PC-3 (cell line): ENCODE measurements at places on chromosomes 11 and 22. TPM values are rescaled to one million over a fixed set of nuclear protein-coding genes. Genes with fewer than 3 reads are reported as not detected.

- peaks cover 3% of the 10 kb centered on the region; the same call in 1 of the 2 replicates for H3K4me1 ChIP-seq
- no peak overlapping the region for H3K27ac ChIP-seq
- DNase-seq = peak; percentile 64
- H3K27me3 ChIP-seq = 0 out of 2 replicates have a peak, but pooled peaks cover 3% of the 10 kb centered on the region
These were observed 32.2 kb downstream of the ART5 start for GRCh38 chr11:3609416-3610265.

The ZBTB44 gene
- total RNA-seq = 27.5 and 28.9 TPM in 2 replicates

GRCh38 chr11:67272327-67273259 lies 6.3 kb downstream of the GRK2 start:
- H3K27ac ChIP-seq = no peak overlapping the region
- H3K27me3 ChIP-seq = no peaks in the 10 kb centered on the region
- no peak overlapping the region for H3K4me3 ChIP-seq
- H3K36me3 ChIP-seq = peaks cover 17% of the 10 kb centered on the region; the same call in 1 of the 2 replicates
- DNase-seq = no peak

The GTSE1 gene
- total RNA-seq = 20.6 and 26.4 TPM in 2 replicates

- peak; percentile 68 for DNase-seq
- peaks cover 3% of the 10 kb centered on the region; the same call in 1 of the 2 replicates for H3K36me3 ChIP-seq
- peaks cover under 1% of the 10 kb centered on the region; the same call in 1 of the 2 replicates for H3K4me1 ChIP-seq
- no peak overlapping the region for H3K27ac ChIP-seq
- no peak overlapping the region for H3K4me3 ChIP-seq
These were observed 15.2 kb downstream of the SERPINH1 start for GRCh38 chr11:75577207-75577606.

- H3K4me1 ChIP-seq = peaks cover 5% of the 10 kb centered on the region; the same call in 1 of the 2 replicates
- no peak for DNase-seq
- H3K4me3 ChIP-seq = no peak overlapping the region
These were observed 8.1 kb downstream of the UPK3A start for GRCh38 chr22:45292731-45293442.

- no peaks in the 10 kb centered on the region for H3K4me1 ChIP-seq
- peak; percentile 69 for DNase-seq
- no peak overlapping the region for H3K4me3 ChIP-seq
- no peak overlapping the region for H3K27ac ChIP-seq
- no peaks in the 10 kb centered on the region for H3K36me3 ChIP-seq
- 0 out of 2 replicates have a peak, but pooled peaks cover 3% of the 10 kb centered on the region for H3K27me3 ChIP-seq
These were observed 378.0 kb downstream of the NTM start for GRCh38 chr11:131748151-131749050.

GRCh38 chr11:16356057-16356760 lies at the start of gene SOX6:
TSS of gene SOX6 (minus strand) at chr11:16356546. CDS start at chr11:16341248, 15,298 bp downstream.
- no peaks in the 10 kb centered on the region for H3K4me1 ChIP-seq
- H3K4me3 ChIP-seq = no peak within 1 kb of the TSS
- no peaks in the 10 kb centered on the region for H3K27me3 ChIP-seq

DNA sequence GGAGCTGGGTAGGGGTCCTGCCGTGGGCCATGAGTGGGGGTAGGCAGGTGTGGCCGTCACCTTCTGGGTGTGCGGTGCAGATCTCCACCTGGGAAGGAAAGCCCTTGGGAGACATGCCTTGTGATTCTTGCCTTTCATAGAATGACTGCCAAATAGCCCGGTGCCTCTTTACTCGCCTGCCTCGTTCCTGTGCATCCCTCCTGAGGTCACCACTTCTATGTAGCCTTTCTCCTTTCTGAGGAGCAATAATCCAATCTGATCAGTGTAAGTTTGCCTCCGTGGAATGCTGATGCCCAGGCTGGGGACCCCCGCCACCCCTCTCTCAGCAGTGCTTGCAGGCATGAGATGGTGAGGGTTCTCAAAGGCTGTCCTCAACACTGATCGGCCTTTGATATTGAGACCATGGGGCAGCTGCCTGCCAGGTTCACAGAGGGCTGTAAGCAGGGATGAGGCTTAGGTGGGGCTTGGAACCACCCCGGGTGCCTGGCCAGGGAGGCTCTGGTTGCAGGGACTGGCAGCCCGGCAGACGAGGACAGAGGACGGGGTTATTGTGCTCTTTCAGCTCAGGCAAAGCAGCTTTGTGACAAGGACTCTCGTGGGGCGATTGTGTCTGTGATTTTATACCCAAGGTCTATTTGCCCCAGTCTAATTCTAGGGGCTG lies 86.1 kb upstream of the WNT7B start:
- peak overlapping the region; percentile 99 for H3K27ac ChIP-seq
- no peak for DNase-seq
- H3K4me1 ChIP-seq = peaks cover 61% of the 10 kb centered on the region
- H3K27me3 ChIP-seq = no peaks in the 10 kb centered on the region
- no peaks in the 10 kb centered on the region for H3K36me3 ChIP-seq

DNA sequence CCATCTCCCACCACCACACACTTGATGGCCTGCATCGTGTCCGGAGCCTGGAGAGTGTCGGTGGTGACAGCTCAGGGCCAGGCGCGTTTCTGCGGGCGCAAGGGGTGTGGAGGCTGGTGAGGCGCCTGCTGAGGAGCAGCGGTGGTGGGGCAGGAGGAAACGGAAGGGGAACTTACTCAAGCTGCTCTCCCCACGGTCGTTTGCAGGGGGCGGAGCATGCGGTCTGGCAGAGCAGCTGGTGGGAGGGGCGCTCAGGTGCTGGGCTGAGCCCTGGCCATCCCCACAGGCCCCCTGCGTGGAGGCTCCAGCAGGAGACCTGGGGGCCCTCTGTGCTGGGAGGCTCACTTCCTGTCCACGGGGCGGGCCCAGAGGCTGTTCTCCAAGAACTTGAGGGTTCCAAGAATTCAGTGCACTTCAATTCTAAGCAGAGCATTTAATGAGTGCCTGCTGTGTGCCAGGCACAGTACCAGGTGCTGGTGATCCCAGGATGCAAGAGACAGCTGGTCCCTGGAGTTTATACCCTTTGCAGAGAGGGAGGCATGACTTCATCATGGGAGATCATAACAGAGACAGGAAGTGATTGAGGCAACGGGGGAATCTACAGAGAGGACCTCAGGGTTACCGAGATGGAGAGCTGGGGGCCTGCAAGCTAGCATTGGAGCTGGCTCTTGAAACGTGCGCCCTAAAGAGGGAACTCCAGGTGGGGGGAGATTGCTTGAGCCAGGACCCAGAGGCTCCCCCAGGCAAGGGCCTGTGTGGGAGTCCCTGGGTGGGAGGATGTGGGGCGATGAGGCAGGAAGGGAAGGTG lies at the start of gene RAC2:
RAC2 (minus strand) TSS at position 156 of the 808 bp plus-strand sequence; CDS start at position 35, 121 bp downstream.
- peak; percentile 73 for DNase-seq
- peaks cover 30% of the 10 kb centered on the region for H3K4me1 ChIP-seq
- peak within 1 kb of the TSS; percentile 50 for H3K27ac ChIP-seq
- H3K4me3 ChIP-seq = peak within 1 kb of the TSS; percentile 93
- no peaks in the 10 kb centered on the region for H3K36me3 ChIP-seq
- no peaks in the 10 kb centered on the region for H3K27me3 ChIP-seq

GRCh38 chr11:31887180-31887579 lies 76.1 kb upstream of the PAX6 start:
- H3K36me3 ChIP-seq = no peaks in the 10 kb centered on the region
- peak; percentile 34 for DNase-seq
- no peak overlapping the region for H3K27ac ChIP-seq

The PHOX2A gene
- total RNA-seq = not detected in 2 replicates

GRCh38 chr11:33737362-33737821 lies 1.2 kb upstream of the CD59 start:
- no peaks in the 10 kb centered on the region for H3K27me3 ChIP-seq
- peak overlapping the region; percentile 91 for H3K27ac ChIP-seq
- peaks cover 20% of the 10 kb centered on the region for H3K36me3 ChIP-seq
- peaks cover 36% of the 10 kb centered on the region for H3K4me1 ChIP-seq
- H3K4me3 ChIP-seq = peak overlapping the region; percentile 85

GRCh38 chr11:129317571-129317970 lies 58.1 kb upstream of the BARX2 start:
- H3K27me3 ChIP-seq = no peaks in the 10 kb centered on the region
- H3K27ac ChIP-seq = peak overlapping the region; percentile 59
- peak; percentile 84 for DNase-seq
- H3K4me1 ChIP-seq = peaks cover 34% of the 10 kb centered on the region
- no peak overlapping the region for H3K4me3 ChIP-seq

GRCh38 chr11:62464655-62465054 lies 45.8 kb downstream of the SCGB1A1 start:
- no peak overlapping the region for H3K27ac ChIP-seq
- no peaks in the 10 kb centered on the region for H3K27me3 ChIP-seq
- no peak overlapping the region for H3K4me3 ChIP-seq
- H3K4me1 ChIP-seq = peaks cover 15% of the 10 kb centered on the region
